Mesendoderm (in vitro differentiated cells): ENCODE measurements at places on chromosomes 13 and 19.

DNA sequence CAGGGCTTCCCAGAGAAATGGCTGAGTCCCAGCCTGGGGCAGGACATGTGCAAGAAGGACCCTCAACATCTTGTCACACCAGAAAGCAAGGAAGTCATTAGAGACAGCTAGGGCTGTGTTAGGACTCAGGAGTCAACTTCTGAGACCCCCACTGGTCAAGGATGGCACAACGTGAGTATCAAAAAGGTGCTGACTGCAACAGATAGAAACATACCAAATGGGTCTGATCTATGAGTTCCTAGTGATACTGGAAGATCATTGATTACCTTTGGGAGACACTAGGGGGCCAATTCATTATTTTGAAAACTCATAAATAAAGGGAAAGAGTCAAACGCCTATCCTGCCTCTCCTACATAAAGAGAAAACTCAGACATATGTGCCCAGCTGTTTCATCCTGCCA, 73.5 kb upstream of the GJB6 start:
- H3K4me3 ChIP-seq, result no peak overlapping the region
- peak; percentile 17 for DNase-seq
- no peaks in the 10 kb centered on the region for H3K36me3 ChIP-seq
- H3K4me1 ChIP-seq, result no peaks in the 10 kb centered on the region

DNA sequence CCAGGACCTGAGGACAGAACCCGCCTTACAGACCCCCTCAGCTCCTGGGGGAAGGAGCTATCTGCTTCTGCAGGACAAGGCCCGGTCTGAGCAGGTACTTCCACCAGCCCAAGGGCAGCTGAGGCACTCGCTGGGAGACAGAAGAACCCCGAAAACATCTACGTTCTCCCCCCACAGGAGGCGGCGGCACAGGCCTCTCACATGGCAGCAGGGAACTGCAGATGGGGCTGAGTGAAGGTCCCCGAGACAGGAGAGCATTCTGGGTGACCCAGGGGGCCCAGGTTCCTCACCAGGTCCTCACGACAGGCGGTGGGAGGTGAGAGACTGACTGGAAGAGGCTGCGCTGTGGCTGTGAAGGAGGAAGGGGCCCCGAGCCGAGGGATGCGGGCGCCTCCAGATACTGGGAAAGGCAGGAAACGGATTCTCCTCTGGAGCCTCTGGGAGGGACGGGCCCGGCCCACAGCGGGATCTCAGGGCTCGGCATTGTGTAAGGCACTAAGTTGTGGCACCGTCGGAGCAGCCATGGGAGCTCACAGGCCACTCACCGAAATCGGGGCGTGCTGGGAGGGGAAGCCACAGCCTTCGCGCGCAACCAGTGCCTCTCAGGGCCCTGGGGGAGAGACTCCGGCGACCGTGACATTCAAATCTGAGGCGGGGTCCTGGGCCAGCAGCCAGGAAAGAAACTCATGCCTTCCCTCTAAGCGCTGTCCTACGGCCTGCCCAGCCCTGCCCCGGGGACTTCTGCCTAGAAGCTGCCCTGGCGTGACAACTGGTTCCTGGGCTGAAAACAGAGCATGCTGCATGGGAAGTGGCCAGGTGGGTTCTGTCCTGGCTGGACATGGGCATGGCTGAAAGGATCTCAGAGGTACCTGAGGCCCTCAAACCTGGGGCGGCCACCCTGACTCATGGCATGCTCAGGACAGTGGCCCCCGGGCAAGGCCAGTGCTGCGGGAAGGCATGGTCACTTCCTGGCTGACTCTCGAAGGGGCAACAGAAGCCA, 14.0 kb downstream of the RPL36 start:
- no peak overlapping the region for H3K4me3 ChIP-seq
- DNase-seq, result no peak
- H3K27ac ChIP-seq, result no peak overlapping the region
- H3K36me3 ChIP-seq, result peaks cover 16% of the 10 kb centered on the region

GRCh38 chr19:39599116-39599515, 3.2 kb upstream of the LGALS13 start:
- DNase-seq, result peak; percentile 54
- no peak overlapping the region for H3K4me3 ChIP-seq
- no peaks in the 10 kb centered on the region for H3K4me1 ChIP-seq
- peaks cover 2% of the 10 kb centered on the region for H3K27me3 ChIP-seq

DNA sequence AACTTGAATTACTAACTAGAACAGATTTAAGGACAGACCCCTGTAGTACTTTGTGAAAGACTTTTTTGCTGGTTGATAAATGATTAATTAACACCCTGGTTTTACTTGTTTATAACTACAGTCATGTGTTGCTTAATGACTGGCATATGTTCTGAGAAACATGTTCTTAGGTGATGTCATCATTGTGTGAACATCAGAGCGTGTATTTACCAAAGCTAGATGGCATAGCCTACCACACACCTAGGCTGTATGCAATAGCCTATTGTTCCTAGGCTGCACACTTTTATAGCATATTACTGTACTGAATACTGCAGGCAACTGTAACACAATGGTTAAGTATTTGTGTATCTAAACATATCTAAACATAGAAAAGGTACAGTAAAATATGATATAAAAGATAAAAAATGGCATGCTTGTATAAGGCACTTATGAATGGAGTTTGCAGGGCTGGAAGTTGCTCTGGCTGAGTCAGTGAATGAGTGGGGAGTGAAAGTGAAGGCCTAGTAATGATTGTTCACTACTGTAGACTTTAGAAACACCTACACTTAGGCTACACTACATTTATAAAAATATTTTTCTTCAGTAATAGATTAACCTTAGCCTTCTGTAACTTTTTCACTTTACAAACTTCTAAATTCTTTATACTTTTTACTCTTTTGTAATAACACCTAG, 260.3 kb downstream of the KCNRG start:
- H3K36me3 ChIP-seq, result no peaks in the 10 kb centered on the region
- no peak overlapping the region for H3K27ac ChIP-seq
- no peak overlapping the region for H3K4me3 ChIP-seq
- no peaks in the 10 kb centered on the region for H3K27me3 ChIP-seq
- DNase-seq, result no peak
- no peaks in the 10 kb centered on the region for H3K4me1 ChIP-seq

DNA sequence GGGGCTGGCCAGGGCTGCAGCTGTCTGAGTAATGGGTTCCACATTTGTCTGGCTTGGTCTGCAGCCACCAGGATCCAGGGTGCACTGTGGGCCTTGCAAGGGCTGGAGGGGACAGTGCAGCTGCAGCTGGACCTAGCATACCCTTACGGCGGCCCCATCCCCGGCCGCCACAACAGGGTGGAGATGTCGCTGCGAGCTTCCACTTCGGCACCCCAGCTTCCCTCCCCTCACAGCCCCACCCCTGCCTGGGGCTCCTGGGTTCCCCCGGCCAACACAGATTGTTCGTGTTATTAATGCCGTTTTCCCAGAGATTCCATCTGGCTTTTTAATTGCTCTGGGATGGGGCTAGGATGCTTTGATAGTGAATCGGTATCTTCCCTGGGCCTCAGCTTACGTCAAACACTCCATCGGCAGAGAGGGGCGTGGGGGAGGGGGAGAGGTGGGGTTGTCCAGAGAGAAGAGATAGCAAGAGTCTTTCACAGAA, 5.8 kb downstream of the CEBPA start:
- H3K27me3 ChIP-seq, result peaks cover 20% of the 10 kb centered on the region
- H3K36me3 ChIP-seq, result no peaks in the 10 kb centered on the region
- H3K4me3 ChIP-seq, result no peak overlapping the region

DNA sequence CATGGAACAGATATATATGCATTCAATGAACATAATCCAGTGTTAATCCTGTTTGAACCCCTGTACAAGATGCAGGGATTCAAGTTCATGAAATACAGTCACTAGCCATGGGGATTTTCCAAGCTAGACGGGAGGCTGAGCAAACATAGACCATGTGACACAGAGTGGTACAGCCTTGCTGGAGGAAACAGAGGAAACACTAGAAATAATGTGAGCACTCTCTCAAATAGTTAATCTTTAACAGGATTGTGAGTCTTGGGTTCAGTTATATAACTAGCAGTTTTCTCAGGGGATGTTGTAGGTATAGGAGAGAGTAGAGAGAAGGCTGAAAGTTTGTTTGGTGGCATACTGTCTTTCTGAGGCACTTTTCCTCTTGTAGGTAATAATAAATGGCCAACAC, 13.9 kb upstream of the LGALS16 start:
- no peak overlapping the region for H3K27ac ChIP-seq
- no peaks in the 10 kb centered on the region for H3K4me1 ChIP-seq
- H3K36me3 ChIP-seq, result no peaks in the 10 kb centered on the region
- no peak overlapping the region for H3K4me3 ChIP-seq
- DNase-seq, result no peak
- H3K27me3 ChIP-seq, result no peaks in the 10 kb centered on the region

DNA sequence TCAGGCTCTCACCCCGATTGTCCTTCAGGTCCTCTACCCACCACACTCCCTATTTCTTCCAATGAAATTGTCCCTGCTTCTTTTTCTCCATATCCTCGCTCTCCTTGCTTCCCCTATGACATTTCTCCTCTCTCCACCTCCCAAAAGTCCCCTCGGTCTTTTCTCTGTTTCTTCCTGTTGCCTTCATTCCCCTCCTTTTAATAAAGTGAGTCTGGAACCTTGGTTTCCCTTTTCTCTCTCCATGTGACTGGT, 676 bp upstream of the ZNF574 start:
- peaks cover 12% of the 10 kb centered on the region for H3K36me3 ChIP-seq
- peaks cover 4% of the 10 kb centered on the region for H3K4me1 ChIP-seq
- no peaks in the 10 kb centered on the region for H3K27me3 ChIP-seq
- peak overlapping the region; percentile 54 for H3K27ac ChIP-seq

GRCh38 chr13:110475117-110475516, 86.4 kb downstream of the RAB20 start:
- H3K27me3 ChIP-seq, result no peaks in the 10 kb centered on the region
- peaks cover 6% of the 10 kb centered on the region for H3K36me3 ChIP-seq
- no peak for DNase-seq
- peaks cover 2% of the 10 kb centered on the region for H3K4me1 ChIP-seq

- H3K4me1 ChIP-seq, result no peaks in the 10 kb centered on the region
- no peak overlapping the region for H3K27ac ChIP-seq
- H3K36me3 ChIP-seq, result no peaks in the 10 kb centered on the region
- no peak for DNase-seq
- no peak overlapping the region for H3K4me3 ChIP-seq
Observed at GRCh38 chr19:11463391-11463790, 17.5 kb downstream of the ELAVL3 start.

DNA sequence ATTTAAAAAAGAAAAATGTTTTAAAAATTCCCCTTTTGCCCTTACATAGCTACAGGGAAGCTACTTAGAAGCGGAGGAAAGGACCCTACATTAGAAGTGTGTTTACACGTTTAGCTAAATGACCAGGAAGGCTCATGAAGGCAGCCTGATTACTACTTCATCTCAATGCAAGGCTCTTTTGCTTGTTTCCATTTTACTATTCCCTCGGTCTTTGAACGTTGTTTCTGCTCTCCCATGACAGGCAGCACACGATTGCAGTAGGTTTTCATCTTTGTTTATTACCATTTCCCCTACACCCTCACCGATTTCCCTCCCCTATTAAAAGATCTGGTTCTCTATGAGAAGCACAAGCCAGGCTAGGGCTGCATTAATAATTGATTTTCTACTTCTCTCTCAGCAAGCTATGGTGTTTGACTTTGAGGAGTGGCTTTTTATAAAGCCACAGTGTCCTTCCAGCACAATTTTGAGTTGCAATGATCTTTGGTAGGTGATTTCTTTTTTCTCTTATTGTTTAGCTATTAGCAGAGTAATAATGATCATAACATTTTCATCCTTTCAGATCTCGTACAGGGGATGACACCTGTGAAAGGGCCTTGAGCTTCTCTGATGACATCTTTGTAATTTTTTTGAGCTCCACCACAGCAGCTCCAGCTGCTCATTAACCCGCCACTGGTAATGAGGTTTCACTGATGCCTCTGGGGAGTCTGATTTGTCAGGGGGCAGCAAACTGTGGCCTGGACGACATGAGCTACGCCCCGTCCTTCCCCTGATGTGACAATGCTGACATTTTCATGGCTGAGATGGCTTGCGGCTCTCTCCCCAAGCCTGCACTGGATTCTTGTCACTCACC, 670.3 kb downstream of the UQCRFS1 start:
- H3K27ac ChIP-seq, result no peak overlapping the region
- no peak overlapping the region for H3K4me3 ChIP-seq
- H3K27me3 ChIP-seq, result no peaks in the 10 kb centered on the region
- DNase-seq, result no peak
- H3K4me1 ChIP-seq, result no peaks in the 10 kb centered on the region

- H3K4me3 ChIP-seq, result no peak overlapping the region
- no peaks in the 10 kb centered on the region for H3K36me3 ChIP-seq
- peak; percentile 3 for DNase-seq
Observed at GRCh38 chr13:34555988-34556387, 386.1 kb upstream of the NBEA start.

GRCh38 chr13:98399756-98400155, 177.2 kb downstream of the STK24 start:
- no peak overlapping the region for H3K27ac ChIP-seq
- H3K4me1 ChIP-seq, result no peaks in the 10 kb centered on the region
- H3K36me3 ChIP-seq, result peaks cover 3% of the 10 kb centered on the region
- H3K4me3 ChIP-seq, result no peak overlapping the region
- no peaks in the 10 kb centered on the region for H3K27me3 ChIP-seq

GRCh38 chr19:46232468-46232867, 2.9 kb downstream of the IGFL1 start:
- H3K4me1 ChIP-seq, result no peaks in the 10 kb centered on the region
- no peak overlapping the region for H3K4me3 ChIP-seq
- H3K27ac ChIP-seq, result no peak overlapping the region

DNA sequence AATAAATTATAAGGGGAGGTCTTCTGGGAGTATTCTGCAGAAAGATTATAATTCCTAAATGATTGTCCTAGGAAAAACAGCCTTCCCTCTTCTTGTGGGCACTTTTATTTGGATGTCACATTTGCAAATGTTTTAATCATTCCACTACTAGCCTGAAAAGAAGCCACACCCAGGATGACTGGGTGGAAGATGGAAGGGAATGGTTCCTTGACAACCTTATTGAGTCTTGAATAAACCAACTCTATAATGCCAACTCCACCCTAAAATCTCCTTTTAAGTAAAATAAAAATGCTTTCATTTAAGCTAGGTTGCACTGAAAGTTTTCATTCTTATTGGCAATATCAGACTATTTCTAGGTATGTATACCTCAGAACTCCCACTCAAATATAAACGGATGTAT, 494.6 kb downstream of the RFC3 start:
- no peak overlapping the region for H3K27ac ChIP-seq
- H3K4me3 ChIP-seq, result no peak overlapping the region
- no peaks in the 10 kb centered on the region for H3K27me3 ChIP-seq
- no peaks in the 10 kb centered on the region for H3K36me3 ChIP-seq
- H3K4me1 ChIP-seq, result no peaks in the 10 kb centered on the region
- DNase-seq, result no peak
